ENCODE measurements at places on chromosomes 16 and 17.

GRCh38 chr17:38428643-38429371 is 543 bp downstream of the ARHGAP23 start:
- no peak for DNase-seq

DNA sequence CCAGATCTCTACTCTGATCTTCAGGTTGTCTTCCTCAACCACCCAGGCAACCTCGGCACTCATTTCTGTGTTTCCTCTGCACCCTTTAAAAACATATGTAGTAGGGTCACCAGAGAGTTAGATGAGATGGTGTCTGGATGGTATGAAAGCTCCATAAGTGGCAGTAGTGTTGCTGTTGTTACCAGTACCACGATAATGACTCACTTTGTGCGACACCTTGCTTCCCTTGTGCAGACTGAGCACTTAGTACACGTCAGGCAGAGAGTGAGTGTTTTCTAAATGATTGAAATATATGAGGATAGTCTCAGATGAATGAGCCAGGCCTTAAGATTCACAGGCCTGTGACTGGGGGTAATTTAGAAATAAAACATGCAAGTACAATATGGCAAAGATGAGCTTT is 188.7 kb downstream of the MAF start:
- DNase-seq: no peak

- no peak for DNase-seq
Measured at GRCh38 chr17:27531469-27531961, 75.3 kb downstream of the KSR1 start.

DNA sequence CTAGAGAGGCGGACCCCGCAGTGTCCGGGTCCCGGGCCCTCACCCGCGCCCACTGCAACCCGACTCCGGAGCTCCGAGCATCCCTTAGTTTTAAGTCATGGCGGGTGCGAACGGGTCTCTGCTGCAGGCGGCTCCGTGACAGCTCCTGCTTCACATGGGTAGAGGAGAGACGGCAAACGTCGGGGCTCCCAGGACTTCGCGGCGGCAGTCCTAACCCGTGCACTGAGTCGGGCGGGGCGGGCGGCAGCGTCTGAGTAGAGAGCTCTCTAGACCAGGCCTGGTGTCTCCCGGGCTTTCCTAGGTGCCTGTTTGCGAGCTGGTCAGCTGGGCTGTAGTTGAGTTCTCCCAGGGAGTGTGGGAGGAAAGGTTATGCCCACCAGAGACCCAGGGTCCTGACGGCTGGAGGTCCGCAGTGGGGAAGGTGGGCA is 345 bp downstream of the TSC2 start:
- DNase-seq: no peak

DNA sequence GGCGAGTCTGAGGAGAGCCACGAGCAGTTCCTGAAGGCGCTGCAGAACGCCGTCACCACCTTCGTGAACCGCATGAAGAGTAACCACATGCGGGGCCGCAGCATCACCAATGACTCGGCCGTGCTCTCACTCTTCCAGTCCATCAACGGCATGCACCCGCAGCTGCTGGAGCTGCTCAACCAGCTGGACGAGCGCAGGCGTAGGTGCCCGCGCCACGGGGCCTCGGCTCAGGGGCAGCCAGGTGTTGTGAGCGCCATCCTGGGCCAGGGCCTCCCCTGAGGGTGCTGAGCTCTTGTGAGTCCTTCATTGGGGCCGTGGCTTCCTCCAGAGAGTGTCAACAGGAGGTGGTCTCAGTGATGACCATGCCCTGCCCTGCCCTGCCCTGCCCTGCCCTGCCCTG is 7.4 kb upstream of the MRPL12 start:
- no peak for DNase-seq

DNA sequence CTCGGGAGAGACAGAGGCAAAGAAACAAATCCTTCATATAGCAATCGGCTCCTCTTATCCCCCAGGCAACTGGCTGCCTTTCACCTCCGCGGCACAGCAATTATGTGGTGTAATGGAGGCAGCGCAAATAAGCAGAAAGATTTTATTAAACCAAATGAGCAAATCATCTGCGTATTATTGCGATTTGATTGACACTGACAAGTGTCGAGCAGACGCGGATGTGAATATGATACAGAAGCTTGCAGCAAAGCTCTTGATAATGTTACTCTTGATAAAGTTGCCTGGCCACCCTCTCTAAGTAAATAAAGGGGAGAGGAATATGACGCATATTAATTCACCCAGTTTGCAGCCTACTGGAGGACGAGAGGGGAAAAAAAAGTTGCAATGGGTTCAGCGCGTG is 26.5 kb upstream of the AKTIP start:
- no peak for DNase-seq

- DNase-seq: no peak
Measured at GRCh38 chr17:81135505-81136278, 29.6 kb upstream of the PVALEF start.

DNA sequence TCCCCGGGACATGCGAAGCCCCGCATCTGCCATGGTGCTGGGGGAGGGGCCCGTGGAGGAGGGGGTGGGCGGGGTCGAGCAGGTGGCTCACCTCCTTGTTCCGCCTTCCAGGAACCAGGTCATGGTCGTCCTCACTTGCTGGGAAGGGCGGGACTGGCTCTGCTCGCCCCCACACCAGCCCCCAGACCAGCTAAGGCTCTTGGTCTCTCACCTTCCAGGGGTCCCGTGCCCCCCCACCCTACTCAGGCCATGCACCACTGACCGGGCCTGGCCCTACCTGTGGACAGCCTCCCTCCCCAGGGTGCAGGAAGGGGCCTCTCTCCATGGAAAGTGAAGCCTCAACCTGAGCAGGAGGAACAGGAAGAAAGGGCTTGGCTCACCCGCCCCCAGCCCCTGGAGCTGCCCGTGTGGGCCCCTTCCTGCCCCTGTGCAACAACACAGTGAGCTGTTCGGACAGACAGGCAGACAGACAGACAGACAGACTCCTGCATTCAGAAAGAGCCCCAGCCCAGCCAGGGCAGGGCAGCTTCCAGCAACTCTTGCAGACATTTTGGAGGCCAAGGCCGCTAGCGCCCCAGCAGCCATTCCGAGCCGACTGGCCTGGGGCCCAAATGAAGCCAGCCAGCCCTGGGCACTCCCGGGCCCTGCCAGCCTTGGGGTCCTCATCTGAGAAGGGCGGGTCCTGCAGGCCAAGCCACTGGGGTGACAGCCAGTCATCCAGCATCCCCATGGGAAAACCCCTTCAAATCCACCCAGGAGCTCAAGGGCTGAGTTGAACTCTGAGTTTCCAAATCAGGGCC is 8.1 kb upstream of the KREMEN2 start:
- DNase-seq: no peak

- no peak for DNase-seq
Measured at GRCh38 chr16:56789360-56789759, 59.4 kb downstream of the NUP93 start.

GRCh38 chr17:42750739-42751344 is 6.0 kb upstream of the EZH1 start:
- DNase-seq: no peak

DNA sequence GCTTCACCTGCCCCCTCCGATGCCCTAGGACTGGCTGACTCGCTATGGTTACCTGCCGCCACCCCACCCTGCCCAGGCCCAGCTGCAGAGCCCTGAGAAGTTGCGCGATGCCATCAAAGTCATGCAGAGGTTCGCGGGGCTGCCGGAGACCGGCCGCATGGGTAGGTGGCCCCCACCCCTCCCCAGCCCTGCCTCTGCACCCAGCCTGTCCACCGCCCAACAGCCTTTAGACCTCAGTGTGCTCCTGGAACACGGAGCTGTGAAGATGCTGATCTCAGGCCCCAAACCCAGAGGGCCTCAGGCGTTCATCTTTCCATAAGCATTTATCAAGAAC is 993 bp downstream of the MMP25 start:
- DNase-seq: no peak

DNA sequence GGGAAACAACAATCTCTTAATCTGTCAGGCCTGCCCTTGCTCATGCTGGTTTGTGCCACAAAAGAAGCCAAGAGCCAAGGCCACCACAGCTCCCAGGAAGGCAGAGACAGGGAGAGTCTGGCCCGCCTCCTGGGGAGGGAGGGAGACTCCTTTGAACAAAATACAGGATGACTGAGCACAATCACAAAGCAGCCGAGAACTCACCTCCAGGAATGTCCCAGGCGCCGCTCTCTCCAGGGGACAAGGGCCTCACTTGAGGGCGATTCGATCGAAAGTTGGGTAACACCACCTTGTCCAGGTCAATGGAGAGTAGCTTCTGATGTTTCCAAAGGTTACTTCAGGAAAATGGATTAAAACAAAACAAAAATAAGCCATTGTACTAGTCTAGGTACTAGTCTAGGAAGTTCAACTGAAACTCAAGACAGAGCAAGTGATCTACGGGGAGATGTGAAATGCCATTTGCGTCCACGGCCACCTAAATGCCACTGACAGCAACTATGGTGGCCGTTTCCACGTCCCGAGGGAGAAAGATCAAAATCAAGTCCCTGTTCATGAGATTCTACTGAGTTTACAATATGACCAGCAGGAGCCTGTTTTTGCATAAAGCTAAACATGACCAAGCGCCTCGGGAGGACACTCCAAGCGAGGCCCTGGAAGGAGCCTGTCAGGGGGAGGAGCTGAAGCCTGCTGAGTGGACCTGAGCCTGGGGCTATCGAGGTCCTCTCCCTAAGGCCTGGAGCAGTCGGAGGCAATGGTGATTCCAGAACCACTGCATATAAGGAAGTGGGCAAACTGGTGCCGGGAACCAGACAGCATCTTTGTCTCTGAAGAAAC is 13.4 kb upstream of the SLC38A8 start:
- no peak for DNase-seq

GRCh38 chr17:69117855-69118784 is 23.6 kb downstream of the ABCA6 start:
- DNase-seq: no peak

GRCh38 chr17:48368352-48368908 is 61.6 kb downstream of the SKAP1 start:
- no peak for DNase-seq

GRCh38 chr17:45718791-45719190 is 65.3 kb upstream of the CRHR1 start:
- DNase-seq: no peak

GRCh38 chr17:7436556-7437368 is 1.5 kb downstream of the TMEM102 start:
- DNase-seq: no peak

GRCh38 chr17:46195939-46196716 is 2.9 kb upstream of the KANSL1 start:
- DNase-seq: no peak

DNA sequence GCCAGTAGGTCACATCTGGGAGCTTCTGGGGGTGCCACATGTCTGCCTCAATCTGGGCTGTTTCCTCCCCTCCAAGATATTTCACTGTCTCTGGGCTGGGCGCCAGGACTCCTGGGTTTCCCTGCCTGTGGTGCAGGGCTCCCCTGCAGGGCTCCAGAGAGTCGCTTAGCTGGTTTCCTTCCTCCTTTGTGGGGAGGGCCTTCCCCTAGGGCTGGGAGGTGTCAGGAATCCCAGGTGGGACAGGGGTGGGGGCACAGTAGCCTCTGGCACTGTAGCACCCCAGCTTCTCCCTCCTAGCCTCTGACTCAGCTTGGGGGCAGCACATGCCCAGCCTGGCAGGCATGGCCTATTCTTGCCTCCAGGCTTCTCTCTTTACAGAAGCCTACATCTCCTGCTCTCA is 2.6 kb downstream of the RARA start:
- no peak for DNase-seq

DNA sequence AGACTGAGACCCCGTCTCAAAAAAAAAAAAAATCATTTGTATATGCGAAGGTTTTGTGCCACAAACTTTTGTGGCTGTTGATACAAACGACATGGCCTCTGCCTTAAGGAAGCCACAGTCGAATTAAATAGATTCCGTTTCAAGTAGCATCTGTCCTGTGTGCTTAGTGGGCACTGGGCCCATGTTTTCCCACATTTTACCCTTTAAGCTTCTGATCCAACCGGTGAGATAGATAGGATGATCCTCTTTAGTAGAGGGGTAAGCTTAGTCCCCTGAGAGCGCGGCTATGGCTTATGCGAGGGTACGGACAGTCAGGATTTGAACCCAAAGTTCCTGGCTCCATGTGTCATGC is 776 bp upstream of the TMEM219 start:
- no peak for DNase-seq

- no peak for DNase-seq
Measured at GRCh38 chr17:82959242-82959930, 119.6 kb upstream of the ZNF750 start.

DNA sequence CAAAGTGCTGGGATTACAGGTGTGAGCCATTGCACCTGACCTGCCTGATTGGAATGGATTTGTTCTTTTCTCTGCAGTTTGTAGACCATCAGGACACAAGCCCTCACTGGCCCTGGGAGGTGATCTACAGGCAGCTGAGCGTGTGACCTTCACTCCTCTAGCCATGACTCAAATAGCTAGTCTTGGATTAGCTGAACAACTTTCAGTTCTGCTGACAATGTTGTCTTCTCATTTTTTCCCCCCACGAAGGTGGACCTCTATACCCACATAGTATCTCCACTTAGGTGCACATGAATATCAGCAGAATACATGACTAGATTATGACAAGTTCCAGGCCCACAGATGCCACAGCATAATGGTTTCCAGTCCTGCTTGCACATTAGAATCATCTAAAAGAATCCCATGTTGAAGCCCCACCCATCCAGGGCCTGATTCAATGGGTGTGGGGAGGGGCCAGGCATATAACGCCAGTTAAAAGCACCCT is 36.8 kb downstream of the HS3ST3B1 start:
- DNase-seq: no peak

DNA sequence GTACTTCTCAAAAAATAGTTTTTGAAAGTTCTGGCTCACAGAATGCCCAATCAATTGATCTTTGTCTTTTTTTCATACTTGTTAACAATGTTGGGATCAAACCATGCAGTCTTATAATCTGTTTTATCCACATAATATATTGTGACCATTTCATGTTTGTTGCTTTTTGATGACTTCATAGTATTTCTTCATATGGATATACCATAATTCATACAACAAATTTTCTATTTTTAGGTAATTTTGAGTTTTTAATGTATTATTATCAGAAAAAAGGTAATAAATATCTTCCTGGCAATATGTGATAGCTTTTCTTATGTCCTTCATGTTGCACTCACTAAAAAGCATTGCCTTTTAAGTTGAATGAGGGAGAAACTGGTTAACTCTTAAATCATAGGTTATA is 44.8 kb downstream of the TBC1D26 start:
- DNase-seq: no peak

DNA sequence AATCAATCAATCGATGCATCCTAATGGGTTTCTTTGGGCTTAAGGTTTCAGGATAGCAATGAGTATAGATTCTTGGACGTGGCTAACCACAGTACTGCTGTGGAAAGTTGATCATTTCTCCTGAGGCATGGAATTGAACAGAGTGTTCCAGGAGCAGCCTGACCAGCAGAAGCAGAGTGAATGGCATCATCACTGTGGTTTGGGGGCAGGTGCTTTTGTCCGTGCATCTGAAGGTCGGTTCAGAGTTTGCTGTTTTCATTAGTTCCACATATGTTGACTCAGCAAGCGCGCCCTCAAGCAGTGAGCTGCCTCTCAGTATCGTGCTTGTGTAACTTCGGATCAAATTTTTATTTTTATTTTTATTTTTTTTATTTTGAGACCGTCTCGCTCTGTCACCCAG is 24.9 kb downstream of the KIAA0513 start:
- DNase-seq: no peak

GRCh38 chr17:38731526-38732294 is 1.6 kb downstream of the CISD3 start:
- DNase-seq: no peak
